ENCODE measurements at places on chromosomes 7 and 10.

GRCh38 chr7:38318241-38318640 is 44.8 kb upstream of the TARP start:
- DNase-seq, result no peak

DNA sequence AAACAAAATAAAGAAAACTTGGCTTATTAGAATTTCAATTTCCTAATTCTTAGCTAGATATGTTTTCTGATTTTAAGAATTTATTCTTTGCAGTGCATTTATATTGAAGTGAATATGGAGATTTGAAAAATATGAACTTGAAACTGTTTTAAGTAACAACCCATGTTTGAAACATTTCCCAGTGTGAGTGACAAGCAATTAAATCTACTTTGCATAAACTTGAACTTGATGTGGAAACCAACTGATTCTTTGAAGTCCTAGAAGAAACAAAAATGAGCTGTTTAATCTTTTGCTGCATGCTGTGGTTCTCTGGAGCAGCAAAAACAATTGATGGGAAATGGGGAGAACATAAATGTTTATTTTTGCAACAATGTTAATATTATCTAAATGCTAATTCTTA is 430.2 kb downstream of the ARL4A start:
- DNase-seq, result no peak

DNA sequence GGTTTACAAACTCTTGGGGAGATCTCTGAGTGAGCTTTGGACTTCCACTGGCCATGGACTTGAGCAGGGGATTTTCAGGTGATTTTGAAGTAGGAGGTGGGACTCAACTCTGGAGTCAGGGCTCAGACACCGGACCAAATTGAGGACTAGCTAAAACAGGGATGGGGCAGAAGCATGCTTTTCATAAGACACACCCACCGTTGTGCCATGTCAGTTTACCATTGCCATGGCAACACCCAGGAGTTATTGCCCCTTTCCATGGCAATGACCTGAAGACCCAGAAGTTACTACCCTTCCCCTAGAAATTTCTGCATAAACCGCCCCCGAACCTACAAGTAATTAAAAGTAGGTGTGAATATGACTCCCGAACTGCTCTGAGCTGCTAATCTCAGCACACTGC is 320.7 kb downstream of the GRID1 start:
- no peak for DNase-seq

GRCh38 chr7:133477791-133478190 is 224.9 kb downstream of the EXOC4 start:
- DNase-seq, result no peak

DNA sequence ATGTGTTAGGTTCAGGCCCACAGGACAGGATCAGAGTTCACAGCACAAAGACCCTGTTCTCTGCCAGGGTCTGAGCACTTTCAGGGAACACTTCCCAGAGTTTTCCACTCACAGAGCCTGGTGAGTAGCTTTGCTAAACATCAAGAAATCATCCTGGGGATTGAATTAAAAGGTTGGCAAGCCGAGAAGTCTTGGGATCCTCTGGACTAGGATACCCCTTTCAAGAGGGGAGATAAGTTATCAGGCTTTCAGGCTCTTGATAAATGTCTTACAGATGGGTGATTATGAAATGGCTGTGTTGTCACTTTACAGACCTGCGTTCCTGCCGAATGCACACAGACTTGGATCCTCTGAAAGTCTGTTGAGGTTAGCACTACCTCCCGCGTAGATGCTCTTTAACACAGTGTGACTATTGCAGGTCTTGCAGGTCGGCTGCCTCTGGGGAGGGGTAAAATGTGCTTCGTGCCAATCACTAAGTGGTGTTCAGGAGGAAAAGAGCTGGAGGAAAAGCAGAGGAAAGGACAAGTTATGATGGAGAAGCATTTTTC is 473.5 kb upstream of the AKR1E2 start:
- DNase-seq, result no peak
